CD4-positive, alpha-beta T cell treated with Interleukin-10 for 1 hour (primary cell): ENCODE measurements at places on chromosomes 5 and 9.
A peak's percentile ranks its signal among the peaks of the same experiment; 100 is the strongest.

DNA sequence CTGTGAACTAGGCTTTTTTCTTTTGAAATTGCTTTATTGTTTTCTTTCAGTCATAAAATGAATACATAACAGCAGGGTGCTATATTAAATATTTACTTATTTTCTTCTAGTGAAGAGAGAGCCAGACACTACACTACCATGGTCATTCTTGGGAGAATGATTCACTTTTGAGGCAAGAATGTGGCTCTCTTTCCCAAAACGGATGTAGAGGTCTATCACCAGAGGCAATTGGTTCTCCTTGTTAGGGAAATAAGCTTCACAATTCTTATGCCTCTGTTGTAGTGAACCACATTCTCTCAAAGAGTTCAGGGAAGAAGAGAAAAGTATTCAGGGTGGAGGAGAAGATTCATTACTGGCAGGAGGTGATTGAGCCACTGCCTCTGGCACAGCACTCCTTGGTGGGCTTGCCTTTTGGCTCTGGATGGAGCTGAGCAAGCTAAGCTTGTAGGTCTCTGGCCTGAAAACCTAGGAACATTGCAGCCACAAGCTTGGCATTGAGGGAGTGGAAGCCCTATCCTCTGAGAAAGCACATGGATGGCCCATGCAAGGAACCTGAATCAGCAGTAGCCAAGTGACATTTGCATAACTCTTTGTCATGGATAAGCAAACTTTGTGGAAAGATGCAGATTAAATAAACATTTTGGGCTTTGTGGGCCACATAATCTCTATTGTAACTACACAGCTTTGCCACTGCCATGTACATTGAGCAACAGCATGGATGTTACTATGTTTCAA, 179.0 kb upstream of the TNC start:
- no peak for DNase-seq

- no peak for DNase-seq
Observed at GRCh38 chr5:130992621-130993020, 172.4 kb downstream of the HINT1 start.

DNA sequence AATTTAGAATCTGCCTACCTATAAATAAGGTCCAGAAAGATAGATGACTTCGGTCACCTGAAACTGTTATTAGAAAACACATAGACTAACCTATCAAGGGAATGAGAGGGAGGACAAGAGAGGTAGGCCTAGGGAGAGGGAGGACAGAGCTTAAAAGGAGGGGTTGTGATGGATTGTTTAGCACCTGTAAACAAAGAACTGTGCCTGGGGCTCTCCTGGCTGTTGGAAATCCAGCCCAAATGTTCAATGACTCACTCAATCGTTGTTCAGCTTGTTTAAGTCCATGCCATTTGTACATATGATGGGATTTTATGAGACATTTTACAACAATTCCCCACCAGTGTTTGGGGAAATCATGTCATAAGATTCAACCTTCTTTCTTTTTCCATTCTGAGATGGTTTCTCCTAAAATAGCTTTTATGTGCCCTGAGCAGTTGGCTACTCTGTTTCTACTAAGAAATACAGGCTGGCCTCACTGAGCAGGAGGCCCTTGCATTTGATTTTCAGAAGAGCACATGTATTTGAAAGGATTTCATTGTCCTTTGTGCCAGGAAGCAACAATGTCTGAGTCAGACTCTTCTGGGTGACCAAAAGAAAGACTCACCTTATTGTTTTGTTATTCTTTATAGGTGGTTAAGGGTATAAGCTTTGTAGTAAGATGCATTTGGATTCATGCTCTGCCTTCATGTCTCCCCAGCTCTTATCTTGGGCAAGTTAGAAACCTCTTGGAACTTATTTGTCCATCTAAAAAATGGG, 48.2 kb upstream of the GPR151 start:
- DNase-seq, result no peak

- DNase-seq, result no peak
Observed at GRCh38 chr5:127003798-127004495, 26.4 kb downstream of the MARCHF3 start.

- DNase-seq, result peak; percentile 32
Observed at GRCh38 chr9:36154331-36154952, 14.7 kb upstream of the CCIN start.

- no peak for DNase-seq
Observed at GRCh38 chr5:167029488-167029887, 1262.0 kb upstream of the WWC1 start.

DNA sequence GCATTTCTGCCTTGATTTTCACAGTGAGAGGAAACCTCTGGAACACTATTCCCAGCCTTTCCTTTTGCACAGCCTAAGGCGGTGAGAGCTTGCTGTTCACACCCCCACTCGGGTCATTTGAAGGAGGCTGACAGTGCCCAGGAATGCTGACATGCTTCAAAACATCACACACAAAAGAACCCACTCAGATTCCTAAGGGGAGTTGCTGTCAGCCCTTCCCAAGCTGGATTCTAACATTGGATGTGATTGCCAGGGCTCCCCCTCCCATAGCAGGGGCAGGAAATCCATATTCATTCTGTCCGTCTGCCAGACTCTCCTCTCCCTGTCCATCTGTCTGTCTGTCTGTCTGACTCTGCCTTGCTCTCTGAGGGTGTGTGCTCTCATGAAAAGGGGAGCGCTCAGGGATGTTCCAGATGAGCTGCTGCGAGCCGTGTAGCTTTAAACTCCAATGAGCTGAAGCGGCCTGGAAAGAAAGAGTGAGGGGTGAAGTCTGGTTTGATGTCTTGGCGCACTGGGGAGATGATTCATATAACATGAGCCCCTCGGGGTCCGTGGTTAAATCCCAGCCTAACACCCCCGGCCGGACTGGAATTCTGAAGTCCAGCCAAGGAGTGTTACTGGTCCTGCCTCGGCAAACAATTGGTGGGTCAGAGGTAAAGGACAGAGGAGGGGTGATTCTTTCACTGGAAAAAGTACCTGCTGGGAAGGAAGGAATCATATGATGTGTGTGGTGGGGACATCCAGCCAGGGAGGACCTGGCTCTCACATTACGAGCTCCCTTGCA, 517.0 kb downstream of the CCDC171 start:
- DNase-seq, result no peak

GRCh38 chr5:139543423-139543991, 17.6 kb upstream of the UBE2D2 start:
- peak; percentile 54 for DNase-seq

DNA sequence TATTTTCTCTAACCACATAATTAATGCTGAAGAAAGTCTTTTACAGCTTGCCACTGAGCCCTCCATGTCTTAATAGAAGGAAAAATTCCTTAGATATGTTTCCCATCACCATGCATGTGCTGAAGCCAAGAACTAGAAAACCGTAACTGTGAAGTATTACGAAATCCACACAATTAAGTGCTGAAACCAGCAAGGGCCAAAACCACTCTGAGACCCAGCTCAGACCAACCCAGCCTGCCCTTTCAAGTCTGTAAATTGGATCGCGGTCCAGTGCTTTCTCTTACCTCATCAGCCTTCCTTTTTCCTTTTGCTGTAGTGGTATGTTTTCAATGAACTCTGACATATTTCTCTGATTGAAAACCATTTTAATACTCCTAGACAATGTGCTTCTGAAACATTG, 26.3 kb downstream of the SEMA5A start:
- DNase-seq, result no peak

DNA sequence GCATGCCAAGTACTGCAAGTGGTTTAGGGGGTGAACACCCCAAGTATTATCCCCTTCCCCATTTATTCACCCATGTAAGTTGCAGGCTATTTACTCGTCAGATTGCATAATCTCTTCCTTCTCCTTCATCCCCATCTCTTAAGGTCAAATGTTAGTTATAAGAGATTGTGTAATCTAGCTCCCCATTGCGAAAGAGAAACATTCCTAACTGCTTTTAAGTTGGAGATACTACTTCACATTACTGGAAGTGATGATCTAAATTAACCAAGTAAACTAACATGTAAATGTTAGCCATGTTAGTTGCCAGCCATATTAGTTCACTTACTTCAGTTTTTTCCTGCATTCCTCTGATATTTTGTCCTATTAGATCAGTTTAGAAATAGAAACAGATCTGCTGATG, 262.3 kb downstream of the TAF11L14 start:
- DNase-seq, result no peak

DNA sequence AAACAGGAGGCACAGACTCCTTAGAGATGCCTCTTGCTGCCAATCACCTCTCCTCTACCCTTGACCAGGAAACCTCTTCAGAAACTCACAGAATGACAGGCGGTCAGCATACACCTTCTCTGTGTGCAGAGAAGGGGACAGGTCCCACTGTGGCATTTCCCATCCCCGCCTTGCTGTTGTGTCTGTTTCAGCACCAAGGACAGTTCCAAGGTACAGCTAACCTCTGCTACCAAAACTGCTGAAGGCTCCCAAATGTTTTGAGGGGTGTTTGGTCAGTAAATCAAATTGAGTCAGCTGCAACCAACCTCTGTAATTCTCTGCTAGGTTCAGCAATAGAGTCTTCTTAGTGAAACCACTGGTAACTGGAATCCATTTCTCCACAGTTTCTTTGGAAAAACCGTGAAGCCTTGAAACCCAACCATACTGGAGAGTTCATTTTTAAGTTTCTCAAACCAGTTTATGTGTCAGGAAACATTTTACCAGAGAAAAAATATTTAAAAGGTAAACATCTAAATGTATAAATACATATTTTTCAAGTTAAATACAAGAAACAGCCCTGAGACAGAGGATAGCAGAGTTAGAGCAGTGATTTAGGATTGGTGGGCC, 122.0 kb downstream of the DRD1 start:
- no peak for DNase-seq

- DNase-seq, result no peak
Observed at GRCh38 chr5:105392122-105392709, 1829.6 kb upstream of the NUDT12 start.

DNA sequence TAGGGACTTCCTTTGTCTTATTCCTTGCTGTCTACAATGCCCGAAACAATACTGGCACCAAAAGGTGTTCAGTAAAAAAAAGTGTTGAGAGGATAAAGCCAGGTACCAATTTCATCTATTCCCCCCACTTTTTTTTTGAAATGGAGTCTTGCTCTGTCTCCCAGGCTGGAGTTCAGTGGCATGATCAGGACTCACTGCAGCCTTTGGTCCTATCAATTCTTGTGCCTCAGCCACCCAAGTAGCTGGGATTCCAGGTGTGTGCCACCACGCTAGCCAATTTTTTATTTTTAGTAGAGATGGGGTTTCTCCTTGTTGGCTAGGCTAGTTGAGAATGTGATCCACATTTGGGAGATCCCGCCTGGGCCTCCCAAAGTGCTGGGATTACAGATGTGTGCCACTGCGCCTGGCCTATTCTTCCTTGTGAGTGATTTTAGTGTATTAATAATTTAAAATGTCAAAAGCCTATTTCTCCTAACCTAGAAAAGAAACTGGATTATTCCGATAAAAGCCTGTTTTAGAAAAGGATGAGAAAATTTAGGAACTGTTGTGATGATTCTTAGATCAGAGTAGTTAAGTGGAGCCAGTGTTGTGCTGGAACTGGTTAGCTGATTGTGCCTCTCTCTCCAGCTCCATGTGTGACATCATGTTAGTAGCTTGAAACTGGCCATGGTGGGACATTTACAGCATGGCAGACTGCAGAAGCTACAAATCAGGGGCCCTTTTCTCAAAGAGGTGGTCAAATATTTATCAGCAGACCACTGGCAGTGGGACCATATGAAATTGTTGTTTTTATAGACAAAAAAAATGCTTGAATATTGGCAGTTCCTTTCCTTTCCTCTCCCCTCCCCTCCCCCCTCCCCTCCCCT, 14.3 kb downstream of the CDC42SE2 start:
- DNase-seq, result peak; percentile 59

DNA sequence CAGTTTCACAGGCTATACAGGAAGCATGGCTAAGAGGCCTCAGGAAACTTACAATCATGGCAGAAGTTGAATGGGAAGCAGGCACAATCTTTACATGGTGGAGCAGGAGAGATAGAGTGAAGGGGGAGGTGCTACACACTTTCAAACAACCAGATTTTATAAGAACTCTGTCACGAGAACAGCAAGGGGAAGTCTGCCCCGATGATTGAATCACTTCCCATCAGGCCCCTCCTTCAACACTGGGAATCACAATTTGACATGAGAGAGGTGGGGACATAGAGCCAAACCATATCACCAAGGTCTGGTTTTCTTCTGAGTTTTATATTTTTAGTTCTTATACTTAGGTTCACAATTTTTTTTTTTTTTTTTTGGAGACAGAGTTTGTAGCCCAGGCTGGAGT, 16.1 kb downstream of the ZCCHC9 start:
- no peak for DNase-seq

GRCh38 chr5:73278693-73279092, 105.7 kb downstream of the TMEM174 start:
- DNase-seq, result no peak

GRCh38 chr5:123753180-123753936, 241.4 kb downstream of the CSNK1G3 start:
- DNase-seq, result no peak

DNA sequence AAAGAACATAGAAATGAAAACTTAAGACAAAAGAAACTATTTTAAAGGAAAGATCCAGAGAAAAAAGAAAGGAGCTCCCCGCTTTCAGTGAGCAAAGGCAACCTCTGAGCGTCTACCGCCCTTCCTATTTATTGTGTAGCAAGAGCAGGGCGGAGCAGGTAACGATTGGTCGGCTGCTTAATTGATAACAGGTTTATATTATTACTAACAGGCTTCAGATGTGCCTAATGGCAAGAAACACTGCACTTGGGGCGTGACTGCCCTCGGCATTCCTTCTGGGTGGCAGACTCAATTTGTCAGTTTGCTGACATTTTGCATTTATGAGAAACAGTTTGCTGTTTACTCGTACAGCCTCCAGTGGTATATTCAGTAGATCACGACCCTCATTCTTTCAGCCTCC, 482.7 kb upstream of the C9orf72 start:
- DNase-seq, result no peak

- DNase-seq, result no peak
Observed at GRCh38 chr5:76926329-76927105, 26.3 kb upstream of the CRHBP start.

DNA sequence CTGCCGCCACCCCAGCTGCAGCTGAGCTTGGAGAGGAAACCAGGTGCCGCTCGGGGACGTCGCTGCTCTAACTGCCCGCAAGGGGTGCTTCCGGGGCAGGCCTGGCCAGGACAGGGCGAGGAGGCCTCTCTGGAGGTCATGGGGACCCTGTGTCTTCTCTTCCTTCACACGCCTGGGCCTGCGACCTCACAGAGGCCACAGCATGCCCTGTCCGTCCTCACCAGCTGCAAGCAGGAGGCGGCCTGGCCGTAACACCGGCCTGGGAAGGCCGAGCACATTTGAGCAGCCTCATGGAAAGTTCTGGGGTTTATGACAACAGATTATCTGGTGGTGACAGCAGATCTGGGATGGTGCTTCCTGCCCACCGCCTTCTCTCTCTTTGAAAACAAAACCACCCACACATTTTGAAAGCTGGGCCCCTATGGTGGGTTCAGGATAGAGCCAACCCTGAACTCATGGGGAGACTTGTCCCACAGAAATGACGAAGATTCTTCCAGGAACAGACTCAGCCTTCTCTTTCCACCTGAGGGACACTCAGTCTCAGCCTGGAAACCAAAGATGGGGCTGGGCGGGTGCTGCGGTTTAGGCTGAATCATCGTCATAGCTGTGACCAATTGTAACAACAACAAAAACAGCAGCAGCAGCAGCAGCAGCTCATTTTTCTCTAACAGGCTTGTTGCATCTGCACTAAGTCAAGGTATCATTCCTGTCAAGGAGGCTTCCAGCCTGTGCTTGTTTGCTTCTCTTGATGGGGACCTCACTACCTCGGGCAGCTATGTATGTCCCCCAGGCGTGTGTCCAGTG, 99.6 kb upstream of the RAPGEF1 start:
- DNase-seq, result peak; percentile 59
